ENCODE measurements at places on chromosomes 3 and 15. TPM values are rescaled to one million over a fixed set of nuclear protein-coding genes. Genes with fewer than 3 reads are reported as not detected.

GRCh38 chr3:16520970-16521881 lies 7.7 kb upstream of the RFTN1 start:
- peak; percentile 17 for DNase-seq

DNA sequence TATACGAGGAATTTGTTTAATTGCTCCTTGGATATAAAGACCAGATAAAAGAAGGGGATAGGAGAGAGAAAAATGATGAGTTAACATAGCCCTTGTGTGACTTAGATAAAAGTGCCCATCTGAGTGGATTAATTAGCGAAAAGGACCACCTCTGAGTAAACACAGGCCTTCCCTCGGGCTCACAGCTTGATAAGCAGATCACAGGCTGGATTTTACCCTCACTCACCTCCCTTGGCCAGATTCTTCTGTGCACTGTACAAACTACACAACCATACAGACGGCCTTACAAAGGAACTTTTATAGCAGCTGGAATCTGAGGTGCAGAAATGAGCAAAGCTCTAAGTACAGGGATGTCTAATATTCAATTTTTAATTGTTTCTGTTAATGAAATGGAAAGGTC lies 112.4 kb upstream of the STT3B start:
- DNase-seq: no peak

NR2E3 gene
- 0.63 TPM for total RNA-seq

FBXW12 gene
- 0.27 TPM for total RNA-seq

GOLGA6L7 gene
- not detected for total RNA-seq

TGM4 gene
- total RNA-seq: not detected

TIGIT gene
- total RNA-seq: 0.18 TPM

CHSY1 gene
- total RNA-seq: 40.9 TPM

Data from fibroblast of the aortic adventitia (primary cell).